Thymus (tissue), 14 donors: ENCODE measurements at places on chromosomes 16 and 17.
A peak's percentile ranks its signal among the peaks of the same experiment; 100 is the strongest.

- no peak for DNase-seq
These were observed 339.8 kb upstream of the TNRC6C start for GRCh38 chr17:77618731-77619130.

DNA sequence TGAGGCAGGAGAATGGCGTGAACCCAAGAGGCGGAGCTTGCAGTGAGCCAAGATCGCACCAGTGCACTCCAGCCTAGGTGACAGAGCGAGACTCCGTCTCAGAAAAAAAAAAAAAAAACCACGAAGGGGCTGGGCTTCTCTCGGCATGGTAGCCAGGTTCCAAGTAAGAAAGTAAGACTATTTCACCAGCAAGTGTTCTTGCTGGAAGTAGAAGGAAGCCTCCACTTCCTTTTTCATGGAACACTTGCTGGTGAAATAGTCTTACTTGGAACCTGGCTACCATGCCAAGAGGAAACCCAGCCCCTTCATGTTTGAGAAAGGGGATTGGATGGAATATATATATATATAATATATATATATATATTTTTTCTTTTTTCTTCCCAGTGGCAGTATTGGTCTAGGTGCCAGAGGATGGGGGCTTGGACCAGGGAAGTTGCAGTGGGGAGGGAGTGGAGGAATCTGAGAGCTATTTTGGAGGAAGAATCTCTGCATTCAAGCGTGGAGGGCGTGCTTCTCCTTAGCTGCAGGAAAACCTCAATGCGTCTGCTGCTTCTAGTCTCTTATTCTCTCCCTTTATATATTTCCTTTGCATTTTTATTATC is 7.2 kb upstream of the N4BP1 start:
- DNase-seq: no peak

GRCh38 chr16:79165506-79165905 is 435.0 kb downstream of the MAF start:
- no peak for DNase-seq

DNA sequence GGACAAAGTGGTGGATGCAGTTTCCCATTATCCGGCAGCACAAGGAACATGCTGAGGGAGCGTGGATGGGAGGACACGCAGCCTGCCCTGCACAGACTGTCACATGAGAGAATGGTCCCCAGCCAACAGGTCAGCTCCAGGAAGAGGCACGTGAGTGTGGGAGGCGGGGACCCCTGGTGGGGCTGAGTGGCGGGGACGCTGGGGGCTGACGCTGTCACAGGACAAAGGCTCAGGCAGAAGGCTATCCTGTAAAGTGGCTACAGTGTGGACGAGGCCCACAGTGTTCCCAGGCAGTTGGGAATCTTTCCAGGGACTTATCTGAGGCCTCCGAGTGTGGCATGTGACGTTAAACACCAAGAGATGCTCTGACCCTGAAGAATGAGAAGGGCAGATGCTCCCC is 30.4 kb downstream of the MBTPS1 start:
- no peak for DNase-seq

GRCh38 chr17:50200457-50201275 is 765 bp downstream of the COL1A1 start:
- peak; percentile 80 for DNase-seq

- no peak for DNase-seq
These were observed 1044.6 kb downstream of the CDH11 start for GRCh38 chr16:64077242-64077641.

DNA sequence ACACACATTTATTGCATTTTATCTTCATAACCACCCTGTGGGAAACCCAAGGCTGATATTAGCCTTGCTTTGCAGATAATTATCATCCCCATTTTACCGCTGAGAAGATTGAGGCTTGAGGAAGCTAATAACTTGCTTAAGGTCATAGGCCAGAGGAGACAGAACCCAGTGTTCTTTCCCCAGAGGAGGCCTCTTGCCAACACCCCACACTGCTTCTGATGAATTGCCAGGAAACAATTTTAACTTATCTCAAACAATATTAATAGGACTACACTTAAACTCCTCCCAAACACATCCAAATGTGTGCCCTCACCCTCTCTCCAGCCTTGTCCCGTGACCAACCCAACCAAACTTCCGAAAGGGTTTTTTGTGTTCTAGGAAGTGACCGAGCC is 2.1 kb upstream of the SPG7 start:
- no peak for DNase-seq

DNA sequence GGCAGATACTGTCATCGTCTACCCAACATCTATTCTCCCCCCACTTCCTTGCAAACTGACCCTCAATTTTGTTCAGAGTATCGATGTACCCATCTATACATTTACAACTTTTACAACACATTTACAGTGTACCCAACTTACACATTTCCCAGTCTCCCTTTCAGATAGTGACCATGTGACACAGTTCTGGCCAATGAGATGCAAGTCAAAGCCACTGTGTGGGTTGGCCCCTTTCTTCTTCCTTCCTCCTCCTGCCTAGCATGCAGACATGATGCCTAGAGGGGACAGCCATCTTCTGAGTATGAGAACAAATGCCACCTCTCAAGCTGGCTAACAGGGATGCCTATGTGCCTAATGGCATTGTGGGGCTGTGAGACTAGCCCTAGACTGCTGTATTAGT is 11.3 kb upstream of the NFAT5 start:
- no peak for DNase-seq

- DNase-seq: no peak
These were observed 61.4 kb downstream of the KATNIP start for GRCh38 chr16:27611340-27611739.

GRCh38 chr16:85446951-85447692 is 166.0 kb upstream of the GSE1 start:
- peak; percentile 77 for DNase-seq

GRCh38 chr16:17409894-17410293 is 60.9 kb downstream of the XYLT1 start:
- DNase-seq: no peak

DNA sequence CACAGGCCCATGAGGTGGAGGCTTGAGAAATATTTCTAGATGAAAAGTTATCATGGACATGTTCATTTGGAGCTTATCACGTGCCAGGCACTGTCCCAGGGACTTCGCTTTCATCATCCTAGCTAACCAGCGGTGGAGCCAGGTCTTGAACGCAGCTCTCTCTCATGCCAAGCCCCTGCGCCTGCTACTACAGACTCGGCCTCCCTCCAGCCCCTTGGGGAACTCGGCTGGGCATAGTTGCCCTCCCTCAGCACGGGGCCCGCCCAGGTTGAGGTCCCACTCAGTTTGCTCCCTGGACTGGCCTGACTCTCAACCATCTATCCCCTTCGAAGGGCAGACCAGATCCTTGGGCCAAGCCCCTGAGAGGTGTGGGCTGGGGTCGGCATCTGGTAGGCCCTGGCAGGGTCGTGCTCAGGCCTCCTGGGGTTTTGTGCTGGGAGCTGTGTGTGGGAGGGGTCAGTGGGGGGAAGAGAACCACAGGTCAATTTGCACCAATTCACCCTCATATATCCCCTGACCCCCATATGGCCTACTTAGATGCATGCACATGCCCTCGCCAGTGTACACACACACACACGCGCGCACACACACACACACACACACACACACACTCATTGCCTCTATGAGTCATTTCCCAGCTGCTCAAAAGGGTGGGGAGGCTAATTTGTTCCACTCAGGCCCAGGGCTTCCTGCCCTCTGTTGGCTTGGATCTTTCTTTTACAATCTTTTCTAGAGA is 12.1 kb upstream of the SCN4A start:
- no peak for DNase-seq

GRCh38 chr16:31050280-31051030 is 17.1 kb downstream of the STX4 start:
- DNase-seq: no peak

- no peak for DNase-seq
These were observed 79.2 kb downstream of the ARHGAP23 start for GRCh38 chr17:38507436-38507835.

DNA sequence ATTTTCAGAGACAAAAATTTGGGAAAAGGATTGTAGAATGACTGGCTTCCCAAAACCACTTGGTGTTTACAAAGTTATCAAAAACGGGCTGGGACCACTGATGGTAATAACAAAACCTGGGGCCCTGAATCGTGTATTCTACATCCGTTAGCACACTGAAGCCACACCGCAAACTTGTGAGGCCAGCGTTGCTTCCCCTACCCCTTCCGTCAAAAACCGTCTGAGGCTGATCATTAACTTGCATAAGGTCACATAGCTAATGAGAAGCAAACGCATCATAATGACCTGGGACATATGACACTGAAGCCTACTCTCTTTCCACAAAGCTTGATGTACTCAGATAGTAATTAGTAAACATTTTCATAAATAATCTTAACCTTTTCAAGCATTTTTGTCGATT is 704.3 kb downstream of the MAF start:
- no peak for DNase-seq

GRCh38 chr16:11794996-11795886 is 1.8 kb downstream of the ZC3H7A start:
- DNase-seq: no peak

- no peak for DNase-seq
These were observed 79.9 kb upstream of the LGALS9 start for GRCh38 chr17:27550974-27551505.

DNA sequence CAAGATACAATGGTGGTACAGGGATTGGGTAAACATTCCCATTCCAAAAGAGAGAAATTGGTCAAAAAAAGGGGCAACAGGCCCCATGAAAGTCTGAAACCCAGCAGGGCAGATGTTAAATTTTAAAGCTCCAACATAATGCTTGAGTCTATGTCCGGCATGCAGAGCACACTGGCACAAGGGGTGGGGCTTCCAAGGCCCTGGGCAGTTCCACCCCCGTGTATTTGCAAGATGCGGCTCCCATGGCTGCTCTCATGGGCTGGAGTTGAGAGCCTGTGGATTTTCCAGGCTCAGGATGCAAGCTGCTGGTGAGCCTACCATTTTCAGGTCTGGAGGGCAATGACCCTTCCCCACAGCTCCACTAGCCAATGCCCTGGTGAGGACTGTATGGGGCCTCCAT is 27.9 kb upstream of the RAI1 start:
- no peak for DNase-seq

- DNase-seq: no peak
These were observed 69.0 kb downstream of the PLXDC1 start for GRCh38 chr17:39082482-39082881.

GRCh38 chr16:27703545-27703944 is 153.6 kb downstream of the KATNIP start:
- DNase-seq: no peak

DNA sequence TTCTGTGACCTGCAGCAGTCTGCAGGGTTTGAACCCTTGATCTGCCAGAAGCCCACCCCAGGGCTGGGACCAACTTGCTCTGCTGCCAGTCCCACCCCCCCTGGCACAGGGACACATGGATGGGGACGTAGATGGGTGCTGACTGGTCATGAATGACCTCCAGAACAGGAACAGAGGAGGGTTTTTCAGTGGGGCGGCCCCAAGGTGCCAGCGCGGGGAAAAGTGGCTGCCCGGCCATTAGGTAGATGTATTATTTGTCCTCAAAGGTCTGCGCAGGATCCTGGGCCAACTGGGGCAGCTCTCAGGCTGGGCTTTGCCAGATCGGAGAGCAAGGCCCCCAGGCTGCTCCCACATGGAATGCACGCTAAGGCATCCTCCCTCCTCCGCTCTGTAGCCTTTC is 265.2 kb upstream of the TNRC6C start:
- no peak for DNase-seq

GRCh38 chr17:81291662-81292061 is 3.4 kb downstream of the SLC38A10 start:
- peak; percentile 55 for DNase-seq

GRCh38 chr16:72083778-72084404 is 9.5 kb downstream of the TXNL4B start:
- DNase-seq: no peak

DNA sequence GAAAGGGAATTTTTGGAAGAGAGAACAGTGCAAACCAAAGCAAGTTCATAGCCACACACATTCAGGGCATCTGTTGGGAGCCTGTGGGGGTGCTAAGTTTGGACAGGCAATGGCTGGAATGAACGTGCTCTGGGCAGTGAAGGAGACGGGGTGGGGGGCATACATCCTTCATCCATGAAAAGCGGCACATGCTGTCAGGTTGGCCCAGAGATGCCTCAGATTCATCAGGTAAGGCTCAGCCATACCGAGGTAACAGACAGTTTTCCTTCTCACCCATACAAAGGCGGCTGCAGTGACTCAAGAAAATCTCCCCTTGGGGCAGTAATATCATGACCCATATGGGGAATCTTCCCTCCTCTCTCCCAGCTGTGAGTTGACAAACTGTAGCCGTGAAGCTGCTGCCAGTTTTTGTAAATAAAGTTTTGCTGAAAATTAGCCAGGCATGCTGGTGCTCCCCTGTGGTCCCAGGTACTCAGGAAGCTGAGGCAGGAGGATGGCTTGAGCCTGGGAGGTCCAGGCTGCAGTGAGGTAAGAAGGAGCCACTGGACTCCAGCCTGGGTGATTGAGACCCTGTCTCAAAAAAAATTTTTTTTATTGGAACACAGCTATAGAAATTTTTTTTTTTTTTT is 9.2 kb upstream of the UBALD2 start:
- DNase-seq: no peak

- no peak for DNase-seq
These were observed 68.8 kb downstream of the CMIP start for GRCh38 chr16:81513204-81514040.

DNA sequence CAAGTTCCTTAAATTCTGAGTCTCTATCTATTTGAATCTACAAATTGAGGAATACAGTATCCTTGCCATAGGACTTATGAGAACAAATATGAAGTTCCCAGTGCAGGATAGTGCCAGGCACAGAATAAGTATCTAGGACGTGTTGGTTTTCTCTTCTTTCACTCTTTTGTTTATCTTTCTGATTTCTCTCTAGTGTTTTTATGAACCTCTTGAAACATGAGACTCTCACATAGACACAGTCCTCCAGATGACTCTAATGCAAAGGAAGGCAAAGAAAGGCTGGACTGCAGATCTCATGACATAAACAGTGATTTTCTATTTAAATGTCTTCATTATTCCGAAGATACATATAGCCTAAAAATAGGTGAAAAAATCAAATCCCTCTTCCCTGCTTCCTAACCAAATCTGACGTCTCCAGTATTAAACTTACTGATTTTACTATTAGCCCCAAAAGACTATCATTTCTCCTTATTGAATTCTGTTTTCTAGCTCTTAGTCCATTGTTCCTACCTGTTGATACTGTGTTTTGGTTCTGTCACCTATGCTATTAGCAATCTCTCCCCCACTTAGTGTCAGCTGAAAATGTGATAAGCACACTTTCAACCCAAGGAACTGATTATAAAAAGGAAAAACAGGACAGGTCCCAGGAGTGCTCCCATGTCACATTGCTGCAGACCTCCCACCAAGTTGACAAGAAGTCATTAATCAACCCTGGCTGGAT is 24.9 kb upstream of the ADAMTS18 start:
- no peak for DNase-seq

DNA sequence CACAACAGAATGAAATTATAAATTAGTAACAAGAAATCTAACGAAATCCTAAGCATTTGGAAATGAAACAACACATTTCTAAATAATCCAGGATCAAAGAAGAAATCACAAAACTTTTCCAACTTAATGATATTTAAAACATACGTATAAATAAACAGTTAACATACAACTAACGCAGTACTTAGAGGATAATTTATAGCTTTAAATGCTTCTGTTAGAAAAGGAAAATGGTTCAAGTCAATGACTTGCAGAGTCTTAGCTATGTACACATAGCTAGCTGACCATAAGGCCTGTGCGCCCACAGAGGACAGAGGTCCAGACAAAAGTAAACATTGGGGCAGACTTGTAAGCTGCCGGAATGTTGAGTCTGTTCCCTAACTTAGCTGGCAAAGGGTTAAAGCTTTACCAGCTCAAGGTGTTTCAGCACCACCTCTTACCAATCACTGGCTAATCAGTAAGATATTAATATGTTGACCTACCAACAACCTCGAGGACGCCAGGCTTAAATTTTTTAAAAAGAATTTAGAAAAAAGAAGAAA is 84.6 kb downstream of the PARN start:
- DNase-seq: no peak
